Kidney epithelial cell (primary cell): ENCODE measurements at places on chromosomes 16 and 17.

DNA sequence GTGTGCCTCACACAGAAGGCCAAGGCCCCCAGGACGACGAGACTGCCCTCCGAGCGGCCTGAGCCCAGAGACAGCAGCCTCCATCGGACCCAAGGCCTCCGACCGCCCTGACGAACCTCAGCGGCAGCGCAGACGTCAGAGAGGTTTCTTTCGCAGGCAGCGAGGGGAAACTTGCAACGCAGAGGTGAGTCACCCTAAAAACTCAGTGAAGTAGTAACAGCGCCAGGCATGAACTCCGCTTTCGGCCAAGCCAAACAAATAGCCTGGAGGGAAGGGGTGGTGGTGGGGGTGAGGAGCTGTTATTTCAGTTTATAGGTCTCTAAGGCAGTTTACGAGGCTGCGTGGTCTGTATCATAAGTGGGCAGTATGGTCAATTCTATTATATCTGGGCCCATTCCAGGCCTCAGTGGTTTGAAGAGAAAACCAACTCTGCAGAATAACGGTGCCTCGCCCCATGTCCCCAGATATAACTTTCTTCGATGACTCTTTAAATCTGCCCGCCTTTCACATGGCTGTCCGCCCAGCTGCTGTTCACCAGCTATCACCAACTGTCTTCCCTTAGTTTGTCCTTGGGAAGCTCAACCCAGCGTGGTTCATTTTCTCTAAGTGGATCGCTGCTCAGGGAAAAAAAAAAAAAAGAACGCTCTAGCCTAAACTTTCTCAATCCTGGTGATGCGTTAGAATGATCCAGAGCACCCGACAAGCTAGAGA is 43.5 kb upstream of the FOXF1 start:
- no peak for DNase-seq

DNA sequence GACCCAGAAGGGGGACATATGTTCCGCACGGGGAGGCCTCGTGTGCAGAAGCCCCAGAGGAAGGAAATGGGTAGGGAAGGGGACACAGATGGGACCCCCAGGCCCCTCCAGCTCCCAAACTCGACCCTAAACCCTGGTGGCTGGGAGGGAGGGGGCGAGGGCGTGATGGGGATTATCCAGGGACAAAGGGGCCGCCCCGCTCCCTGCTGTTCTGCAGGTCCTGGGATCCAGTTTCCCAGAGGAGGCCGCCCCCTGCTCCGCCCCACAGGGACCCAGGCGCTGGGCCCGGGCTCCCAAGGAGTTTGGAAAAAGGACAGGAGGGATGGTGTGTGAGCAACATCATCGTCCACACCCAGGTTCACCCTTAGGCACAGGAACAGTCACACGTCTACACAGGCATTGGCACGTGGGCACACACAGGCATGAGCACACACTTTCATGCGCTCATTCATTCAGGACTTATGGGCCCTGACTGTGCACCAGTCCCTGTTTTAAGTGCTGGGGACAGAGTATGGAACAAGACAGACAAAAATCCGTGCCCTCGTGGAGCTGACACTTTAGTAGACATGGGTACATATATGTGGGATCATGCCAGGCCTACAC is 12.8 kb upstream of the FBXL19 start:
- no peak for DNase-seq

DNA sequence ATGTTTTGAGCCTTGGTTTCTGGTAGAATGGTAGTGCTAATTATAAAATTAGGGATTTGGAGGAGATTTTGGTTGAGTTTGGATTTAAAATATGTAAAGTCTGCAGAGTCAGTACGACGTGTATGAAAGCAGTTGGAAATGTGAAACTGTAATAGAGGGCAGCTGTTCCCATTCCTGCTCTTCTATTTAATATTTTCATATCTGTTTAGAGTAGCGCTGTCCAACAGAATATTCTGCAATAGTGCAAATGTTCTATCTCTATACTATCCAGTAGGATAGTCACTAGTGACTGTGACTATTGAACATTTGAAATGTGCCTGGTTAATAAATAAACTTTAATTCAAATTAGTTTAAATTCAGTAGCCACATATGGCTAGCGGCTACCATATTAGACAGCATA is 443.4 kb upstream of the SOX9 start:
- no peak for DNase-seq

- DNase-seq = no peak
These were observed 1.4 kb downstream of the TFAP4 start for GRCh38 chr16:4271176-4272113.

GRCh38 chr16:50688867-50689266 is 4.5 kb upstream of the NOD2 start:
- no peak for DNase-seq

DNA sequence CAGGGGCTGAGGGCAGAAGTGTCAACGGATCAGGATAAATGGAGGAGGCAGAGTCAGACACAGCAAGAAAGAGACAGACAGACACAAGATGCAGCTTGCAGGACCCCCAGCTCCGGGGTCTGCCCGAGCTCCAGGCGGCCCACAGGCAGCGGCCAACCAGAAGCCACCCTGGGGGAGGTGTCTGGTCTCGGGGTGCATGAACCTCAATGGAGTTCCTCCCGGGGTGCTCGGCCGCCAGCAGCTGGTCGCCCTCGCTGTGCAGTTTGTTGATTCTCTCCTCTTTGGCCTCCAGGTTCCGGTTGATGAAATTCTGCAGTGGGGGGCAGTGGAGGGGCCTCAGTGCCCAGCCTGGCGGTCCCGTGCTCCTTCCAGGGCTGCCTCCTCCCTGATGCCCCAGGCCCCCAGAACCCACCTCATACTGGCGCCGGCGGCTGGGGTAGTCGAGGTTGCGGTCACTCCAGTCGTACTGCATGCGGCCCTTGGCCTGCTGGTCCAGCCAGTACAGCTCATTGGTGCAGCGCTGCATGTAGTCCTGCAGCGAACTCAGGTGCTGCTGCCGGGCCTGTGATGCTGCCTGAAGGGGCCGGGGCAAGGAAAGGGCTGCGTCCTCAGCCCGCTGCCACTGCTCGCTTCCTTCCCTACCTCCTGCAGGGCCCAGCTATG is 38.0 kb downstream of the PPL start:
- DNase-seq = no peak

- DNase-seq = no peak
These were observed 67.1 kb upstream of the SLC12A3 start for GRCh38 chr16:56797861-56798260.

DNA sequence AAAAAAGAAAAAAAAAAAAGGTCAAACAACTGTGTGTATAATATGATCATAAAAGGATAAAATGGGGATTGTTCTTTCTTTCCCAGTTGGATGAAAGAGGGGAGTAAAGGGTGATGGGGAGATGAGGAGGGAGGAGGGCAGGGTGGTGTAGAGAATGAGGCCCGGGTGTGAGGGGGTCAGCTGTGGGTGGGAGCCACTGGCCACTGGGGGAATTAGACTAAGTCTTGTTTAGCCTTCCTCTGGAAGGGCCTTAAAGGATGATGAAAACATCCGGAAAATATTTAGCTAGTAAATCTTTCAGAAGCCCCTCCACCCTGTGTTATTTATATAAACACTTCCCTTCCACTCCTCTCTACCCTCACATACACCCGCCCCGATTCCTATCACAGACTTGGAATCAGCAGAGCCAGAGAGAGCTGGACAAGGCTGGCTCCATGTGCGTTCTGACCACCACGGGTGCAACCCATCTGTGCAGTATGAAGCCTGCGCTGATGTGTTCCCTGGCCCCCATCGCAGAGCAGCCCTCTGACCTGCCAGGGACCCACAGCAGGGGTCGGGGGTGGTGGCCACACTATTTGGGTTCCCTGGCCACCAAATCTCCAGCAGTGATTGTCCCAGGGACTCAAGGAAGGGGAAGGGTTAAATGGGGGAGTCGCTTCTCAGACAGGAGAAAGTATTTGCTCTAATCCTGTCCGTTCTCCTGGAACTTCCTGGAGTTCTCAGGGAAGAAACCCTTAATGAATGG is 72.7 kb downstream of the GAS7 start:
- no peak for DNase-seq

DNA sequence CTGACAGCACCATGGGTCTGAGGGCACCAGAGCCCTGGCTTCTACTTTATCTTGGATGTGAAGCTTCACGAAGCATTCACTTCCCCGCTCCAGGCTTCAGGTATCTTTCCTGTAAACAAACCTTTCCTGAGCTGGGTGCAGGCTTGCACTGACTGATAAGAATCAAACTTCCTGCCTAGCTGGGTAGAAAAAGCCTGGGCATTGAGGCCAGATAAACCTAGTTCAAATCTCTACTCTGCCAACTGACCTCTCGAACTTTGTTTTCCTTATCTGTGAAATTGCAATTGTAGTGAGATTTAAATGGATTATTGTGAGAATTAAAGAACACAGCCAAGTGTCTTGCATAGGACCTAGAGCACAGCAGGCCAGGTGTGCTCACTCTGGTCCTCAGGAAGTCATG is 2.9 kb upstream of the TMEM208 start:
- no peak for DNase-seq

GRCh38 chr17:44997733-44998520 is 29.8 kb upstream of the C1QL1 start:
- no peak for DNase-seq

- DNase-seq = no peak
These were observed 1.1 kb upstream of the ADCY7 start for GRCh38 chr16:50265260-50265659.

GRCh38 chr17:58507123-58507634 is 7.3 kb downstream of the MTMR4 start:
- DNase-seq = no peak

GRCh38 chr16:9091867-9092281 is 430 bp downstream of the HAPSTR1 start:
- DNase-seq = no peak

DNA sequence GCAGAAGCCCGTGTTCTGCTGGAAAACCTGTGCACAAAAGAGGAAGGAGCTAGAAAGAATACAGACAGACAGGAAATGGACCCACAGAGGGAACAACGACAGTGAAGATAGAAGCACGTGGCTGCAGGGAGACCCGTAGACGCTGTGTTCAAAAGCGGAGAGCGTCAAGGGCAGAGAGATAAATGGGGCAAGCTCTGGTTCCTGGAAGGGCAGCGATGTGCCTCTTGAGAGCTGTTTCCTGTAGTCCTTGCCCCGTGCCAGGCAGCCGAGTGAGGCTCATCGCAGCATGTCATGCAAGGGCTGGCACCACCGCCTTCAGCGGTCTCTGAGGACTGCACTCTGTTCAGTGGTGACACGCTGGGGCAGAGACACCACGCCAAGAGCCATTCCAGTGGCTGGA is 43.6 kb upstream of the CACNG5 start:
- DNase-seq = no peak

- no peak for DNase-seq
These were observed 707 bp upstream of the CACNB1 start for GRCh38 chr17:39198186-39198566.

DNA sequence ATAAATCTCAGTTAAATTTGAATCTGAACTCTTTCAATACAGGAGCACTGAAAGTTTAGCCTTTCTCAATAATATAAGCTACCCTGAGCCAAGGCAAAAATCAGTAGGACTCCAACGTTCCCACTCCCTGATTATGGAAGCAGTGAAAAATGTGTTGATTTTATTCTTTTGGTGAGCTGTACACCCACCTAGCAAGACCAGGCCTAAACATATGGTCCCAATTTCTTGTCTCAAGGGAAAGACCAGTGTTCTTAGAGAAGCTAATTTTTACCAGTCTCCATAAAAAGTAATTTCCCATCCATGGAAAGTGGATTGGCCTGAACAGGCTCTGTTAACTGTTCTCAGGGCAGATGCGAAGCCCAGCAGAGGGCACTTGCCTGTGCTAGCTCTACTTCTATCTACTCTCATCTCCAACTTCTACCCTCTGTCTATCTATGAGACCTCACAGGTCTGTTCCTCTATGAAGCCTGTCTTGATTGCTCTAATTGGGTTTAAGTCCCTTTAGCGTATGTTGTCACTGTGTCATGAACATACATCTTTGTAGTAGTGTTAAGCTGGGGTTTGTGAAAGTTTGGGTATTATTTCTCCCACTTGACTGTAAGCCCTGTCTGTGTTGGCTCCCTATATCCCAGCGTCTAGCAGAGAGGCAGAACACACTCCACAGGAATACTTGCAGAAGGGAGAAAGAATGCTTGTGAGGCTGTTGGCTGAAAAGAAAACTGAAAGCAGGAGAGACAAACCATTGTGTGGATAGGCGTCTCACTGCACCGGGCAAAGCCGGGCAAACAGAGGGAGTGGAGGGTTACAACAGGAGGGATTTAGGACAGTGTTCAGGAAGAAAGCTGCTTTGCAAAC is 167.1 kb upstream of the MAF start:
- no peak for DNase-seq

- DNase-seq = no peak
These were observed 58.0 kb downstream of the PITPNC1 start for GRCh38 chr17:67435122-67435521.

DNA sequence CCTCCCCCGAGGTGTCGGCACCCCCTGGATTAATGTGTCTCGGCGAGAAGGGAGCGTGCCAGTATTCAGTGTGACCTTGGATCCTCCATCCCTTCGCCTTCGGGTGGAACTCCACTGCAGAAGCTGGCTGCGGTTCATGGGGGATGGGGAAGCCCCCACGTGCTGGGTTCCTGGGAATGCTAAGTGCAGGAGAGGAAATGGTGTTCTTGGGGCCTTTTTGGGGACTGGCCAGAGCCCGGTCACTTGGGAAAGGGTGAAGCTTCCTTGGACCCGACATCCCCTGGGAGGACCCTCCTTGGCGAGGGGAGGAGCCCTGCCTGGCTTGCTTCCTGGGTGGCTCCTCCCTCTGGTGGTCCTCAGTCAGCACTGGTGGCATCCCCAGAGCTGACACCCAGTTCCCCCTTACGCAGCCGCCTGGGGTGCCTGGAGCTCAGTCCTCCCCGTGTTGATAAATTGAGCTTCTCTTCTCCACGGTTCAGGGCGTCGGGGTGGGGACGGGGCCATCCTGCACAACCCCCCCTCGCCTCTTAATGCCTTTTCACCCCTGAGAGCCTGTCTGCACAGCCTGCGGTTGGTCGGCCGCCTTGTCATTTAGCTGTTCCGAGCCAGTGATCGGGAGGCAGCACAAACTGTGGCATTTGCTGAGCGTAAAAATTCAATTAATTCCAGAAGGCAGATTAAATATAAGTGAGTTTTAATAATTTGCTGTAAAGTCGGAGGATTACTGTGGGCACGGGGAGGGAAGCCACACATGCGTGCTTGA is 30.7 kb upstream of the GSE1 start:
- DNase-seq = no peak

DNA sequence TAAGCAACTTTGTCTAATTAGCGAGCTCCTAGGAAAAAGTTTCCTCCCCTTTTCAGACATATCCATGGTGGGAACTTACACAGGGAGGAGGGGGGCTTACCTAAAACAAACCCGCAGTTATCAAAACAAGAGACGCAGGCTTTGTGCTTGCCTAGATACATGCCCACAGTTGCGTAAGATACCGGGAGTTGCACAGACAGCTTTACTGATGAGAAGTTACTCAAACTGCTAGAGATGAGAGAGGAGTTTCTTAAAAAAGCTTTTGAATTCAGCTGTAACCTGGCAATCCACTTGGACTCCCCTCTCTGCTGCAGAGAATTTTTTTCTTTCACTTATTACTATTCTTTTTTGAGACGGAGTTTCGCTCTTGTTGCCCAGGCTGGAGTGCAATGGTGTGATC is 6.8 kb upstream of the ZP2 start:
- peak; percentile 10 for DNase-seq

- no peak for DNase-seq
These were observed 6.6 kb downstream of the C16orf95 start for GRCh38 chr16:87310610-87311009.

GRCh38 chr17:75499313-75500022 is 15.9 kb downstream of the CASKIN2 start:
- no peak for DNase-seq
